Posterior cingulate gyrus (tissue), 11 donors: ENCODE measurements at places on chromosomes 7 and 10.
A peak's percentile ranks its signal among the peaks of the same experiment; 100 is the strongest.

DNA sequence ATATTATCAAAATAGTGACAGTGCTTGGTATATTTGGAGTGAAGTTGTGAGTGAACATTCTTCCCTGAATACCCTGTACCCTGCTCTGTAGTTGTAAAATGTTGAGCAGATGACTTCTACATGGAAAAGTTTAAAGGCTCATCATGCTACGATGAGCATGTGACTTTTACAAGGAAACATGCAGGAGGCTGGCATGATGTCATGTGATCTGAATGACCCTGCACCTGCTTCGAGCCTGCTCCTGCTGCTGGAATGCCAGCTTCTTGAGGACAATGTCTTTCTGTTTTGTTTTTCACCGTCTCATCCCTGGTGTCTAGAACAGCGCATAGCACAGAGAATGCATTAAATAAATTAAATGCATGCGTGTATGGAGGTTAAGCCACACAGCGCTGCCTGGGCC, 5.4 kb upstream of the INPP5A start:
- DNase-seq, result no peak

DNA sequence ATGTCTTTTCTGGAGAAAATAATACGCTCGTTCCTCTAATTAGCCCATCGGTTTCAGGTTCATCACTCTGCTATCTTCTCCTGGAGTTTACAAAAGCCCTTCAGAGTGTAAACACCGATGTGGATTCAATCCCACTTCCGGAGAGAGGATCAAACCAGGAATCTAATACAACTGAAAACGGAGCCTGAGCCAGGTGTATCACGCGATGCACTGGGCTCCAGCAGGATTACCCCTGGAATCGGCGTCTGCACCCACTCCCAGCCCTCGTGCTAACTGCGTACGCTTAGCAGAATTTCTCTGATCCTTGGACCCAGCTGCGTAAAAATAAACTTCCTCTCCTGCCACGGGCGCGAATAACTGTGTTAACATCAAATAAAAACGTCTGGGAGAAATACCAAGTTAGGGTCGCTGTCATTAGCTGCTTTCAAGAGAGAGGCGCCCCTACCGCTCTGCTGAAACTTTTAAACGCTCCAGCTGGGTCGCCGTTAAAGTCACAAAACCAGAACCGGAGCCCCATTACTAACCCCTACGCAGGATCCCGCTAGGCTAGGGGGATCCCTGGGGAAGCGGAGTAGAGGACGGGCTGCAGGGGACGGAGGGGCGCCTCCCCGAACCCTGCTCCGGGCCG, 502 bp downstream of the ZNF3 start:
- no peak for DNase-seq

DNA sequence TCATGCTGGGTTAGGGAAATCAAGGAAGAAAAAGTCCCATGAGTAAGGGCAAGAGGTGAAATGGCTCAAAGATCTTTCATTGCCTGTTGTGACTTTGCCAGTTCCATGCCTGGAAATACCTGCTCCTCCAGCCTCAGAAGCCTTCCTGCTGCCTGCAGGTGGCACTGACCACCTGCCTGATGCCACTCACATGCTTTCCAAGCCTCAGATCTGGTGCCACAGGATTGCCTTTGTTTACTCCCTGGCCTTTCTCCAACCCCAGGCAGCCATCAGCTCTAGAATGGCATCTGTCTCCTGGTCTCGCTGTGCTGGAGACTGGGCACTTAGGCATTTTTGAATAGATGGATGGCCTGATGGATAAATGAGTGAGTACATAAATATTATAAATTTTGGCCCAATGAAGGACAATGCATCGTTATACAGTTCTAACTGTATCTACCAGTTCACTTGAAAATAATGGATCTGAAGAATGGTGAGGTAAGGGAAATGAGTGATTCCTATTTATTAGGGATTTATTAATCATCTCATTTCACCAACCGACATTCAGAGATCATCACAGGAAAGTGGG, 657.2 kb downstream of the INHBA start:
- no peak for DNase-seq

DNA sequence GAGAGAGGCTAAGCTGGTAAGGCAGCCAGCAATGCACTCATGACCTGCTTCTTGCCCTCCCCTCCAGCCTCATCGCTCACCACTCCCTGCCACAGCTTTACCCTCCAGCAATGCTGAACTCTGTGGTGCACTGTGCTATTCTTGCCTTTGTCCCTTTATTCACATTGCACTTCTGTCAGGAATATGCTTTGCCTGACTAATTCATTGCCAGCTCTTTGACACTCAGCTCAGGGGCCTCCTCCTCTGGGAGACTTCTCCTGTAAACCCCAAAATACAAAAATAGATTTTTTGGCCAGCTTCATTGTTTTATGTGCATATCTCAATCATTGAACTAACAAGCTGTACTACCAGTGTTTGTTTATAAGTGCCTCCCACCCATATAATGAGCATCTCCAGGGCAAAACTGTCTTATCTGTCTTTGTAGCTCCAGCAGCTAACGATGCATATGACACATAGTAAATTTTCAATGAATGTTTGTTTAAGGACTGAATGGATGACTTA, 8.2 kb downstream of the CNNM1 start:
- DNase-seq, result no peak

GRCh38 chr10:68231817-68232251, at the start of gene ATOH7:
ATOH7 (minus strand) TSS chr10:68232113; CDS start chr10:68231677, 436 bp downstream.
- peak; percentile 53 for DNase-seq

DNA sequence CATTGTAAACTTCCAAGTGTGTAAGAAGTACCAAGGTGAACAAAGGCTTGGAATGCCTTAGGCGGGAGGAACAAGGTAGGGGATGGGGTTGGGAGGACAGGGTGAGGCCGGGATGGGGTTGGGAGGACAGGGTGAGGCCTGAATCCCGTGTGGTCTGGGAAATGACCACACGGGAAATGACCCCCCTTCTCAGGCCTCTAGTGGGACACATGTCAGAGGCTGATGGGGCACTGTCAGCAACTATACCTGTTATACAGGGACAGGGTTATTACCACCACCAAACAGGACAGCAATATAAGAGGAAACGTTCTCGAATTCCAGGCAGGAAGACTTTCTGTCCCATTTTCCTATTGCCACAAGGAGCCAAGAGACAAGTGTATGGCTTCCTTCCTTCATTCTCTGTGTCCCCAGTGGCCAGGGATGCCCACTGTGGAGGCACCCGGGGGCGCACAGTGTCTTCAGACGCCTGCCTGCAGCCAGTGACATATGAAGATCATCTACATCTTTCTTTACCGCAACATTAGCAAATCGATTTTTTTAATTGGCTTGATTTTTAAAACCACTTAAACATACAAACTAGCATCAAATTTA, 1.3 kb downstream of the MKI67 start:
- DNase-seq, result no peak

DNA sequence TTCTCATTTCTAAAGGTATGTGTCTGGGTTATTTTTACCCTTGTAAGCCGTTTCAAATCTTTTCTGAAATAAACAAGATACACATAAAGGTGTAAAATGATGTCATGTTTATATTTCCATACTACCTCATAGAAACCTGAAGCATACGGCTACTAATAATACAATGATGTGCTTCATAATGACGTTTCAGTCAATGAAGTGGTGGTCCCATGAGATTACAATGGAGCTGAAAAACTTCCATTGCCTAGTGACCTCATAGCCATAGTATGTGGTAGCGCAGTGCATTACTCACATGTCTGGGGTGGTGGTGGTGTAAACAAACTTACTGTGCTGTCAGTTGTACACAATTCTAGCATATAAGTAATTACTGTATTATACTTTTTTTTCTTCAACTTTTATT, 24.9 kb downstream of the EPDR1 start:
- DNase-seq, result no peak

- DNase-seq, result no peak
These were observed 30.0 kb downstream of the GLUD1 start for GRCh38 chr10:87064651-87065050.

GRCh38 chr10:87864496-87865059, 1.2 kb downstream of the PTEN start:
- no peak for DNase-seq

GRCh38 chr7:21346297-21346696, 81.6 kb upstream of the SP4 start:
- no peak for DNase-seq

DNA sequence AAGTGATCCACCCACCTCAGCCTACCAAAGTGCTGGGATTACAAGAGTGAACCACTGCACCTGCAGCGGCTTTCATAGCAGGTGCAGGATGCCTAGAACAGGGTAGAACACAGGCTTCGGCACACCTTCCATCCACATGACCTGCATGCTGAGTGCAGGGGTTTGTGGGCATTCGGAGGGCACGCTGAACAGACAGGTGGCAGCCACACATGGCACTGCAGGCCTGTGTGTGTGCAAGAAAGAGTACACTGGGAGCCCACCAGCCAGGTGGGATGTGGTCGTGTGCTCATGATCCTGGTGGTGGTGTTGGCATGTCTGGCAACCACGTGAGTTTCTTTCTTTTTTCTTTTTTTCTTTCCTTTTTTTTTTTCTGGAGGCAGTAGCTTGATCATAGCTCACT, 38.4 kb downstream of the GRID2IP start:
- no peak for DNase-seq

DNA sequence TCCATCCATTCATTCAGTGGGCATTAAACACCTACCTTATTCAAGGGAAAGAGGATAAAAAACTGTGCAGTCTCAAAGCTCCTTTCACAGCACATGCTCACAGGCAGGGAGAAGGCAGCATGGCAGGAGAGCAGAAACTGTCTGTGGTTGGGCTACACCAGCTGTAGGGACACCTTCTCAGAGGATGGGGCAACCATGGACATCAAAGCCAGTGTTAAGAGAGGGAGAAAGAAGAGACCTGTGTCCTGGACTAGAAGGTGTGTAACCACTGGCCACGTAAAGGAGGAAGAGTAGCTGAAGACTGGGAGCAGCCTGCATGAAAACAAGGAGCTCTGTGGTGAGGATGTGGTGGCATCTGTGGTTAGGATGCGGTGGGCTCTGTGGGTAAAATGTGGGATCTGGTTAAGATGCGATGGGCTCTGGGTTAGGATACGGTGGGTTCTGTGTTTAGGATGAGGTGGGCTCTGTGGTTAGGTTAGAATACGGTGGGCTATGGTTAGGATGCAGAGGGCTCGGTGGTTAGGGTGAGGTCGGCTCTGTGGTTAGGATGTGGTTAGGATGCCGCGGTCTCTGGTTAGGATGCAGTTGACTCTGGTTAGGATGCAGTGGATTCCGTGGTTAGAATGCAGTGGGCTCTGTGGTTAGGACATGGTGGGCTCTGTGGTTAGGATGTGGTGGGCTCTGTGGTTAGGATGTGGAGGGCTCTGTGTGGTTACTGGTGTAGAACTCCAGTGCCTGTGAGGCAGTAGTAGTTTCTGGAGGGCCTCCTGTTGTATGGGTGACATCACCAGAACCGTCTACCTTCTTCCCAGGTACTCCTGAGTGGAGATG, 197.6 kb downstream of the WDR37 start:
- DNase-seq, result no peak

DNA sequence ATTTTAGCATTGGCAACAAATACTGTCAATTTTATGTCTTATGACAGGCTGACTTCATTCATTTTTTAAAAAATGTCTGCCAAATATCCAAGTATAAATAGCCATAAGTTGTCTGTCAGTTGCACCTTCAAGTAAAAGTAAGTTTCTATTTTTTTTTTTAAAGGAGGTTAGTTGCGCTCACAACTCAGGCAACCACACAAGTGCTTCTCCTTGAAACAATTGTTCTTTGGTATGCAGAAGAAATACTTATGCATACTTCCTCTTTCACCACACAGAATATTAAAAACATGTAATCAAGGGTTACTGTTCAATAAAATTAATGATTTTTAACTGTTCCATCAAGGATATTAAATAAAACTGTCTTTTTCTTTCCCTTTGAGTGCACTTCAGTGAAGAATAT, 97.9 kb downstream of the RTKN2 start:
- no peak for DNase-seq

GRCh38 chr7:73865738-73866445, 4.9 kb downstream of the TMEM270 start:
- no peak for DNase-seq

- DNase-seq, result peak; percentile 97
These were observed 109.7 kb downstream of the RALA start for GRCh38 chr7:39732837-39733804.

DNA sequence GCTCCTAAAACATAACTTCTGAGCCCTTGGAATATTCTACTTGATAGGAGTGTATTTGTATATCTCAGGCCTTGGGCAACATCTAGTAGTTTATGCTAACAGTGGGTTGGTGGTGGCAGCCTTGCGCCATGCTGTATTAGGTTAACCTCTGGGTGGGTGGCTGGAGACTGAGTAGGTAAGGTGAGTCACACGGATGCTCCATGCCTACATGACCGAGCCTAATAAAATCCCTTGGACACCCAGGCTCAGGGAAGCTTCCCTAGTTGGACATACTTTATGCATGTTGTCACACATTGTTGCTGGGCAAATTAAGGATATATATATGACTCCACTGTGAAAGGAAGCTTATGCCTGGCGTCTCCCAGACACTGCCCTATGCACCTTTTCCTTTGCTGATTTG, 6.0 kb upstream of the DAGLB start:
- DNase-seq, result no peak

DNA sequence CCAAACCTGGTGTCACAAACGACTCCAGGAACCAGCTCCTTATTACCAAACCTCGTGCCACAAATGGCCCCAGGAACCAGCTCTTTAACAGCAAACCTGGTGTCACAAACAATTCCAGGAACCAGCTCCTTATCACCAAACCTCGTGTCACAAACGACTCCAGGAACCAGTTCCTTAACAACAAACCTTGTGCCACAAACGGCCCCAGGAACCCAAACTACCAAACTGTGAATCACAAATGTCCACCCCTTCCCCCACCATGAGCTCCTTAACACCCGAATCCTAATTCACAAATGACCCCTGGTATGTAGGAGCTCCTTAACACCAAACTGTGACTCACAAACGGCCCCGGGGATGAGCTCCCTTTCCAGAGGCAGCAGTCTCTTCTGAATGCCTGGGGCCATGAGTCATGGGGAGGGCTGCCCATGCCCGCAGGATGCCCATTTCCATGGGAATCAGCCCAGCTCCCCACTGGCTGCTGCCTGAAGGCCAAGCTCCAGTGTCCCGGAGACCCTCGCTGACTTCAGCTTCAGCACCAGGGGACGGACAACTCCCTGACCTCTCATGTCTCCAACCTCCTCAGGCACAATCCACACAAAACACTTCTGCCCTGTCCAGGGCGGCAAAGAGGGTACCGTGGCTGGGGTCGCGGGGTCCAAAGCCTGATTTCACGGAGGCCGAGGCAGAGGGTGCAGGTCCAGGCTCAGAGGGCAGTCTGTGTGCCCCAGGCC, 213.1 kb downstream of the ELFN1 start:
- peak; percentile 67 for DNase-seq

GRCh38 chr10:71339796-71340589, 20.9 kb downstream of the SLC29A3 start:
- no peak for DNase-seq

GRCh38 chr7:133121175-133121844, 39.4 kb upstream of the CHCHD3 start:
- DNase-seq, result no peak

- no peak for DNase-seq
These were observed 1082.4 kb downstream of the KCNMA1 start for GRCh38 chr10:76555067-76555670.

DNA sequence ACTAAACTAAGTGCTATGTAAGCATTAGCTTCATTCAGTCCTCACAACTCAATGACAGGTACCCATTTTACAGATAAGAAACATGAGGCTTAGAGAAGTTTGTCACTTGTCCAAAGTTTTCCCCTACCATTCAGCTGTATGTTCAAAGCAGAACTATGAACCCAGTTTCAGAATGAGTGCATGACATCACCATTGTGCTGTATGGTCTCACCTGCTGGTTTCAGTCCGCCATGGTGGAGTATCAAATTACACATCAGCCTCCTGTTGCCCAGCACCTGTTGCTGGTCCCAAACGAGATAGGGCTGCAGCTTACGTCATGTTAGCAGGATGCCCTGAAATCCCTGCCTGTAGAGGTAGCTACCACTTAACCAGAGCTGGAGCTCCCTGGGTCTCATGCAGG, 95.0 kb downstream of the DYNC1I1 start:
- no peak for DNase-seq
